Osteoblast (primary cell): ENCODE measurements at places on chromosomes 12 and 14.
A peak's percentile ranks its signal among the peaks of the same experiment; 100 is the strongest.

DNA sequence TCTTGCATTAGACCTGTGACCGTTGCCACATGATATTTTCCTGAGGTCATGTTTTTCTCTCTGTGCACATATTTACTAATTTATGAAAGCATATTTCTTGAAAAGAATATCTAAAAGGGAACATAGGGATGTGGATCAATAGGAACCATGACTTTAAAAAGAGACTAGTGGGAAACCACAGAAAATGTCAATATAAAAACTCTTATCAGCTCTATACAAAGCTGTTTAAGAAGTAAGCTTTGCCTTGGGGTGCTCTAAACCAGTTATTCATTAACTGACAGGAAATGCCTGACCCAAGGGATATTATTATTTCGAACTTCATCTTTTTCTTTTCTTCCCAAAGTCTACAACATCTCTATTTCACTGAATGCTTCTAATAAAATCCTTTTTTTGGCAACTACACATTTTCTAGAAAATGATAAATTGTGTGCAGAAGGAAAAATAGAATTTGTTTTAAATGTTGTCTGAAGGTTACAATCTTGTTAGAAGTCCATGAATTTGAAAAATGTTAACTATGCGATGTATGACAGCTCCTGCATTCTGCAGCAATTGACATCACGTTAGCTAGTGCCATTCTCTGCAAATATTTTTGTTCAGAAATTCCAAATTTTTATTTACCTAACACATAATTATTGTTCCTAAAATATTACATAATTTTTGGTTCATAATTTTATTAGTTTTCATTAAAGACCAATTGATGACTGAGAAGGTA, 345.0 kb downstream of the SLC16A7 start:
- no peak for DNase-seq

GRCh38 chr12:101969-102878, 35.7 kb downstream of the IQSEC3 start:
- no peak for DNase-seq

- peak; percentile 8 for DNase-seq
Measured at GRCh38 chr14:68397822-68398221, 395.0 kb downstream of the ZFP36L1 start.

- peak; percentile 85 for DNase-seq
Measured at GRCh38 chr12:8018666-8019581, 13.6 kb upstream of the FOXJ2 start.

DNA sequence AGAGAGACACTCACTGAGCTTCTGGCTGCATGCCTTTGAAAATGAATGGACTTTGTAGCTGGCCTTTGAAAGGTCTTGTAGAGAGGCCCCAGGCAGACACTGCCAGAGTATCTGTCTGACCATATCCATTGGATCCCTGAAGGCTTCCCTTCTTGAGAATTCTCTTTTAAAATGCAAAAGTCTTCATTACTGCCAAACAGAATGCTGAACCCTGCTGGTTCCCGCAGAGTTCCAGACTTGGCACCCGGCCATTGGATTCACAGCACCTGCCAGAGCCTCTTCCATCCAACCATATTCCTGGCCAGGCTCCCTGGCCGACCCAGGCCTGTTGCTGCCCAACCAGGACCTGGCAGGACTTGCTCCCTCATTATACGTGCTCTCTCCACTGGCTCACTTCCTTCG, 182.5 kb downstream of the GXYLT1 start:
- DNase-seq: no peak

DNA sequence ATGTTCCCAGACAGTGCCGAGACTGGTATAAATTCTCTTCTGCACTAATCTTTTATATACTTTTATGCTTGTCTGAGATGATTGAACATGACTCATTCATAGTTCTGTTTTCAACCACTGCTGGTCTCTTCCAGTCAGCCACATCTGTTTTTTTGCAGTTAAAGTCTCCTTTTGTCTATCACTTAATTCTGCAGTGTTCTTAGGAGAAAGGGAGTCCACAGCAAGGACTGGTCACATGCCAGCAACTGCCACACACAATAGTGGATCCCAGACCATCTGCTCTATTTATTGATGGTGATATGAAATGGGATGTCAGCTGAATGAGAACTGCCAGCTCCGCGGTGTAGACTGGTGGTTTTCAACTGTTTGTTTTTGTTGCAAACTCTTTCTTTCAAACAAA, 379.8 kb downstream of the MED13L start:
- DNase-seq: no peak

DNA sequence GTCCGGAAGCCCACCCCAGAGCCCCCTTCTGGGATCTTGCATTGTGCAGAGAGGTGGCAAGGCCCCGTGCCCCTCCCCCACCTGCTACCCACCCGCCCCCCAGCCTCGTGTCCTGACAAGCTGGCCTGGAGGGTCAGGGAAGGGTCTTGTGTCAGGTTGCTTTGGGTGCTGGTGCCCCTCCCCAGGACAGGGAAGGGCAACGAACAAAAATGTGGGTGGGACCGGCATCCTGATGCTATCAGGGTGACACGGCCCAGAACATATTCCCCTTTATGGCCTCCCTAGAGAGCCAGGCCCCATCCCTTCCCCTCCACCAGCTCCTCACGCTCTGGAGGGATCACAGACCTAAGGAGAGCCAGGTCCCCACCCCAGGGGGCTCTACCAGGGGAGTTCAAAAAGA, 38.7 kb upstream of the TMEM179 start:
- DNase-seq: peak; percentile 26

DNA sequence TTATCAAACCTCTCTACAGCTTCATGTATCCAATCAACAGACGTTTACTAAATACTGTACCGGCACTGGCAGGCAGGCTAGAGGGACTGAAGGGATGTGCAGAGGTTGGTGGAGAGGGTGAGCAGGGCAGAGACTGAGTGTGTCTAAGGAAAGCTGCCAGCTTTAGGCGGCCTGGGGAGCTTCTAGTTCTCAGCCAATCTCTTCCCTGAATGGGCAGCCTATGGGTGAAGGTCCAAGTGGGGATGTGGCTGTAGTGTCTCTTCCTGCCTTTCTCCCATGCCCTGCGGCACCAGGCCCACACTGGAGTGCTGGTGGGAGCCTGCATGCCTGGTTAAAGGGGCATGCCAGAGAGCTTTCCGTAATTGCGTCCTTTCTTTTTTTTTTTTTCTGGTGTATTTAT, 239.8 kb downstream of the CACNA1C start:
- DNase-seq: no peak

- no peak for DNase-seq
Measured at GRCh38 chr14:75660238-75660629, 442 bp downstream of the ERG28 start.

- no peak for DNase-seq
Measured at GRCh38 chr14:98714626-98715425, 557.2 kb downstream of the BCL11B start.

- peak; percentile 77 for DNase-seq
Measured at GRCh38 chr14:99731547-99732435, 47.7 kb downstream of the CYP46A1 start.

- DNase-seq: peak; percentile 86
Measured at GRCh38 chr14:92317511-92317910, 5.5 kb upstream of the SLC24A4 start.
